Urinary bladder (tissue), 4 donors: ENCODE measurements at places on chromosomes 2 and 18.

GRCh38 chr18:29556070-29556469 is 1379.1 kb upstream of the CDH2 start:
- no peak for DNase-seq

GRCh38 chr2:17822445-17823117 is 6.3 kb downstream of the MSGN1 start:
- no peak for DNase-seq

DNA sequence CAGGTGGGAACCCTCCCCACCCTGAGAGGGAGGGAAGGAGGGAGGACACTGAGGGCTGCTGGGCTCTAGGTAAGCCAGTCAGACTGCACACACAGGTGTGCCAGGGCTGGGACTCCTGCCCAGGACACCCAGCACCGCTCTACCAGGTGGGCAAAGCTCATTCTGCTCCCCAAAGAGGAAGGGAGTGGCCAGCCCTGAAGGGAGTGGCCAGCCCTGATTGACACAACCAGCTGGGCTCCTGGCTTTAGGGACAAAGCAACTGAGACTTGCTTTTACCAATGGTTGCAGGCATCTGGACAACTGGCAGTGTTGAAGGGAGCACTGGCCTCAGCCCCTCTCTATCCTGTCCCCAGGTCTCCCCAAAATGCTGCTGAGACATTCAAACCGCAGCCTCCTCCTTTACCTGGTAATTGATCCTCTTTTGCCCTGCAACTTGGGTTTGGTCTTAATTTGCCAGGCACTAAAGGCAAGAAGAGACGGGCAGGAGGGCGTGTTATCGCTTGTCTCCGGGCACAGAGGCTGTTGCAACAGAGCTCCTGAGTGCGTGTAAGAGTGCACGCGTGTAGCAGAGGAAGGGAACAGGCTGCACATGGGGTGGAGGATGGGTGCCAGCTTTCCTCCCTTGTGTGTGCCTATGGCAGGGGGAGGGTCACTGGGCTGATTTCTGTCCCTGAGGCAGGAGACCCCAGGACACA is 14.5 kb upstream of the FOSL2 start:
- no peak for DNase-seq

- DNase-seq: no peak
Measured at GRCh38 chr18:62264984-62265383, 60.1 kb upstream of the TNFRSF11A start.

DNA sequence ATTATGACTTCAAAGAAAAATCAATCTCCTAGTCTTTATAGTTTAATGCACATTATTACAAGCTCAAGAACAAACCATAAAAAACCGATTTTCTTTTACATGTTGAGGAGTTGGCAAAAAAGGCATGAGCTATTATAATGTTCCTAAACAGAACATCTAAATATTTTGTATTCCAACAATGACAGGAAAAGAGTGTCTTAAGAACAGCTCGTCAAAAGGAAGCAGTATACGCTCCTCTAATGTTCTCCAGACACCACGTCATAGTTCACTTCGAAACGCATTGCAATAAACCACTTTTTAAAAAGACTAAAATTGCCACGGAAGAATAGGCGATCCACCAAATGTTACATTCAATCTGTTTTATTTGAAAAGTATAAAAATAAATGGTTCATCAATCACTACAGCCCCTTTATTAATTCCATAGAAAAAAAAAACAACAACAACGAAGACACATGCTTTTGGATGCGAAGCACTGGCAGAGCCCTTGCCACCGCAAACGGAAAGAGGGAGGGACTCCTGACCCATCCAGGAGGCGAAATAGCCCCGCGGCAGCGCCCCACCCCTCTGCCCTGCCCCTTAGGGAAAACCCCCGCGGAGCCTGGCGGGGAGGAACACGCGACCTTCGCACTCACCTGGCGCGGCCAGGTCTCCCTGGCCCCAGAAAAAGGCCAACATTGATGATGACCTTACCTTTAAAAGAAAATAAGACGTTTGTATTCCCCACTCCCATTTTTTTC is 45.8 kb downstream of the MBP start:
- DNase-seq: no peak

GRCh38 chr2:69685321-69686048 is 41.9 kb upstream of the AAK1 start:
- no peak for DNase-seq

- no peak for DNase-seq
Measured at GRCh38 chr18:67134911-67135310, 381.6 kb downstream of the DSEL start.

DNA sequence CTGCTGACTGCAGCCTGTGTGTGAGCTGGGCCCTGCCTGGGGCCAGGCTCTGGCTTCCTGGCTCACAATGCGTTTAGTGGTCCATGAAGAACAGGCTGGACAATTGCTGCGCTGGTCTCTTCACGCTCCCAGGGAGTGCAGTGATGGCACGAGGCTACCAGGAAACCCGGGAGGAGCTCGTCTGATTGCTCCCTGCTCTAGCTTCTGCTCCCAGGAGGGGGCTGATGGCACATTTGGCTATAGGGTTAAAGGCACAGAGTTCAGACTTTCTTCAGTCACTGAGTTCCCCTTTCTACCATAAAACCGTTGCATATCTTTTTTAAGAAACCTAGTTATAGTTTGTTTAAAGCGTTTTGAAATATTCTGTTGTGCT is 60.1 kb downstream of the KCNF1 start:
- no peak for DNase-seq

- no peak for DNase-seq
Measured at GRCh38 chr2:181157326-181157725, 176.9 kb downstream of the UBE2E3 start.

- no peak for DNase-seq
Measured at GRCh38 chr18:54777118-54777791, 51.0 kb upstream of the RAB27B start.

GRCh38 chr2:39730685-39731302 is 48.3 kb downstream of the THUMPD2 start:
- no peak for DNase-seq

GRCh38 chr2:234363647-234364294 is 133.1 kb downstream of the ARL4C start:
- no peak for DNase-seq

DNA sequence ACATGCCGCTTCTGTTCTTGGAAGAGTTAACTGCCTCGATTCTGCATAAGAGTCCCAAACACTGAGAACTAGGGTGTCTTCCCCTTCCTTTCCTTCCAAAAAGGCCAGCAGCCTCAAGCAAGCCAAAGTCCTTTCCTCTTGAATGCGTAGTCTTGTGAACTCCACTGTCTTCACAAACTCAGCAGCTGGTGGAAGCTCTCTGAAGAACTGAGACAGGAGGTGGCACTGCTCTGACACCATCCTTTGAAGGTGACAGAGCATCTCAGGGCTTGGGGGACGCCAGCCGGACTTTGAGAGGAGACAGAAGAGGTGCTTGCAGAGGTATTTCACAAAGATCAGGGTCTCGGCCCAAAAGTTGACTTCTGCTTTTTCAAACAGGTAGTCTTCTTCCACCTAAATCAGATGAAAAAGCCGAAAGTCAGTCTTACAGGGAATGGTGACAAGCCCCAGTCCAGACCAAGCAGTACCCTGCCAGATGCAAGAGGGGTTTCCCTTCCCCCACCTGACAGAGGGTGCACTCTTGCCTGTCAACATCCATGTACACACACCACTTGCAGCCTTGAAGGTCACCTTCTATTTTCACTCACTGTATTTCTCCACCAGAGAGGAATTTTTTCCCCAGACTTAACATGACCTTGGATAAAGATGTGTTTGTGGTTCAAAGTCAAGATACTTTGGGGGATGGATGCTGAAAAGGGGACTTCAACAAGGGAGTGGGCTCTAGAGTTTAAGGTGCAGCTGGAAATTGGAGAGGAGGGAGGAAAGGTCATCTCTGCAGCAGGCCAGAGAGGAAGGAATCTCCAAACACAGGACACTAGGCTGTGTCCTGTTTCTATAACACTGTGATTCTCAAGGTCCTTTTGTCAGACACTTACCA is 4.8 kb upstream of the ZFP36L2 start:
- DNase-seq: no peak

DNA sequence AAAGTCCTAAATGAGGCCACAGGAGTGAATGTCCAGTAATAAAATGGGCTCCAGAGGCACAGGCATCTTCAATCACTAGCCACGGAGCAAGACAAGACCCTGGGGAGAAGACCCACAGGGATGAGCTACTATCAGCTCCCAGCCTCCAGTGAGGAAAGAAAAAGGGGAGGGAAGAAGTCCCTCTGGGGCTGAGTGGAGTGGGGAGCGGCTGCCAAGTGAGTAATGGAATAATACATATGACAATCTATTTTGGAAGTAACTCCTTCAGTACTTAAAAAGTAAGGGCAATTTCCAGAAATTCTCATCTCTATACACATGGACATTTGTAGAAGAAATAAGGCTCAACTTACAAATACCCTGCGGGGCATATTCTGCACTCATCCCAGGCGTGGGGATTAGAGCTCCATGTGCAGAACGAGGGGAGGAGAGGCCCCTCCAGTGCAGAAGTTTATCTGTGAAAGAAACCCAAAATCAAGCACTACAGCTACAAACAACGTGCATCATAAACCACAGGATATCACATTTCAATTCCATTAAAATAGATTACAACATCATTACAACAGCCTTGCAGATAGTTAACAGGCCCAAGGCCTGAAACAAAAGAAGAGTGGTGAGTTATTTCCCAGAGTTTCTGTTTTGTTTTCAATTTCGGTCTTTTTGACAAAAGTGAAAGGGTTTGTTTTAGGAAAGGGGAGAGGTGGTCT is 84.9 kb downstream of the BCL11A start:
- DNase-seq: no peak
